ENCODE measurements at places on chromosomes 7 and 10. TPM values are rescaled to one million over a fixed set of nuclear protein-coding genes. Genes with fewer than 3 reads are reported as not detected.

DNA sequence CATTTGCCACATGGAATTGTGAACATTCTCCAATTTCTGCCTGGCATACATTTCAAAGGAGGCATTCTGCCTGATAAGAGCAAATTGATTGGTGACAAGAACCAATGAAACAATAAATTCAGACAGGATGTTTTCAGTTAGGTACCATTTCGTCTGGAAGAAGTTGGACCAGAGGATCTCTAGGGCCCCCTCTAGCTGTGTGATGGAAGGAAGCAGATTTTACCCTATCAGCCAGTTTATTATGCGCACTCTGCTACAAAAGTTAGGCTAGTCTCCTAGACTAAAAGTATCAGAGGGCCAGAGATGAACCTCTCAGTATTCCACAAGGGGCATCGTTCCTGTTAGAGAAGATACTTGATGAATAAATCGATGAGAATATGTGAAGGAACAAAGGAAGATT is 118.0 kb downstream of the BUB3 start:
- DNase-seq, result no peak

DNA sequence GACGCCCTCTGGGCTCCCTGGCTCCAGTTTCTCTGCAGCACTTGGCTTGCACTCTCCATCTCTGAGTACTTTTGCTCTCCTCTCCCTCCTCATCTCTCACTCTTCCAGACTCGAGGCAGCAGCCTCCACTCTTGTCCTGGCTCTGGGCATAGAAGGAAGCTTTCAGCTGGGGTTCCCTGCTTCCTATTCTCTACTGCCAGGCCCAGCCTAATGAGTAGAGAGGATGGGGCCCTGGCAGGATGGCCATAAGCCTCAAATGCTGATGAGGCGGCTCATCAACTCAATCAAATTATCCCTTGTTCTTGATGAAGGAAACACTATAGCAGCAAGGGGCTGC is 55.8 kb downstream of the NEURL1 start:
- DNase-seq, result no peak

- no peak for DNase-seq
Observed at GRCh38 chr10:114285961-114286441, 46.9 kb downstream of the VWA2 start.

DNA sequence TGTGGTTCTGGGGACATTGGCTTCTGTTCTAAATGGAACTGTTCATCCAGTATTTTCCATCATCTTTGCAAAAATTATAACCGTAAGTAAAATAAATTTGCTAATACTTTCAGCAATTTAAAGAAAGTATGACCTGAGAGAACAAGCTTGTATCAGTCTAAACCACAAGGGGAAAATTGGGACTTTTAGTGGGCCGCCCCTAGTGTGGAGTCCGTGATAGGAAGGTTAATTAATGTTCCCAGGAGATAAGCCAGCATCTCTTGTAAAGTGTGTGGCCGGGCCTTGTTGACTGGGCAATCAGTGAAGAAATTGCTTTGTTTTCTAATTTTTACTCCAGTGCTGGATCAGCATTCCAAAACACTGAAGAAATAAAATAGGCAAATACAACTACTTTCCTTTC is 83.0 kb downstream of the ABCB5 start:
- no peak for DNase-seq

DNA sequence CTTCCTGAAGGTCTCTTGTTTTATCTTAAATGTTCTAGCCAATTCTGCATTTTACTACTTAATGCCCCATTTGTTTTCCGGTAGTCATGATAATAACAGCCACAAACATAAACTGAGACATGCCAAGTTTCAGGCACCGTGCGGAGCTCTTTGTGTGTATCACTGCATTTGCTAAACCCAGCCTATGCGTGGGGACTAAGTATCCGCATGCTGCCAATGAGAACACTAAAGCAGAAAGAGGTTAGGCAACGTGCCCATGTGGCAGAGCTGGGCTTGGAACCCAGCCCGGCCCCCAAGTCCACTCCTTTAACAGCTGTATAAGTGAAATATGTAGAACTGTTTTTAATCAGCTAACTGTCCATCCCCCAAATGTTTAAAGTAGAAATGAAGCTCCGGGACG is 54.1 kb downstream of the SLIT1 start:
- no peak for DNase-seq

DNA sequence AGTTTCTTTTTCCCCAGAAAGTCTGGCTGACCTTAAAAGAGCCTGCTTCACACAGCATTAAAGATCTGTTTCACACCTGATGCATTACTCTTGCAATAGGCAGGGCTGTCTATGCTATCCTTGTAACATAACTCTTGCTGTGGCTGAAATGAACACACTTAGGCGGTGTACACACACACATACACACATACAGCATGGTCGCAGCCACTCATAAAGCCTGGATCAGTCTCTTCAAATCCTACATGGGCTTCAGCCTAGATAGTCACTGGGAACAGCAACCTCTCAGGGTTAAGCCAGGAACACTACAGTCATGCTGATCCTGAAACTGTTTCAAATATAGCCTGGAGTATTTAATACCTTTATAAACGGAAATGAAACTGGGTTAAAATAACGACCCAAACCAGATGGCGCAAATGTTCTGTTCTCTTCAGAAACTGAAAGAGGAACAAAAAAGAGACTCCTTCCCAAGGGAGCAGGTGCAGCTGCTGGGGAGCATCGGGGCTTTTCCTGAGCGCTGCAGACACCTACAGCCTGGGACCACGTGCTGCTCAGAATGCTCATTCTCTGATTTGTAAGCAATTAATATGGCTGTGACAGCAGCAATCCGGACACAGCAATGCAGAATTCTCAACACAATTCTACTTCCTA is 61.0 kb upstream of the SFMBT2 start:
- DNase-seq, result peak; percentile 19

DNA sequence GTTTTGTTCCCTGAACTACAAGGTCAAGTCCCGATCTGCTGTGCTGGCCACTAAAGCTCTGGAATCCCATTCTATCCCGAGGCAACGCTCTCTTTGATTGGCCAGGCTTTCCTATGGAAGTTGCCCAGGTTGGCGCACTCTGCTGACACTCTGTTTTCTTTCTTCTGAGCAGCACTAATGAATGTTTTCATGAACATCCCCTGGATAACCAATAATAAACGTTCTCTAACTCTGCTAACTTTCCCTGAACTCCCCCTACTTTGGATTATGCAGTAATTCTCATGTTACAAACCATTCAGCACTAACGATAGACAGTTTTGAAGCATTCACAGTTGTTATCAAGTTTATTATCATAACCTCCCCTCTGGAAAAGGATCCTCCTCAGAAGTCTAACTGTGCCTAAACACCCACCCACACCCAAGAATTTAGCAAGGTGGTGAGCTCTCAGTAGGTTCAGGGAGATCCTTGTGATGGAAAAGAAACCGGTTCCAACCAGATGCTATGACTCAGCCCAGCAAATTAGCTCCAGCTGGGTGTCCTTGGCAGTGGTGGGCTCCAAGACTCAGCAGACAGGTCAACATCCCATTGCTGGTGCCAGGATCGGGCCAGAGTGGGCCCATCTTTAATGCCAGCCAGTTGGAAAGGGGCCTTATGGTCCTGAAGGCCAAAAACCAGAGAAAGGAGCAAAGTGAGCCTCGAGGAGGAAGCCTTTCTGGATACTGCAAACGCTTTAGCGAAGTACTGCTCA is 68.4 kb downstream of the CREB3L2 start:
- no peak for DNase-seq

DNA sequence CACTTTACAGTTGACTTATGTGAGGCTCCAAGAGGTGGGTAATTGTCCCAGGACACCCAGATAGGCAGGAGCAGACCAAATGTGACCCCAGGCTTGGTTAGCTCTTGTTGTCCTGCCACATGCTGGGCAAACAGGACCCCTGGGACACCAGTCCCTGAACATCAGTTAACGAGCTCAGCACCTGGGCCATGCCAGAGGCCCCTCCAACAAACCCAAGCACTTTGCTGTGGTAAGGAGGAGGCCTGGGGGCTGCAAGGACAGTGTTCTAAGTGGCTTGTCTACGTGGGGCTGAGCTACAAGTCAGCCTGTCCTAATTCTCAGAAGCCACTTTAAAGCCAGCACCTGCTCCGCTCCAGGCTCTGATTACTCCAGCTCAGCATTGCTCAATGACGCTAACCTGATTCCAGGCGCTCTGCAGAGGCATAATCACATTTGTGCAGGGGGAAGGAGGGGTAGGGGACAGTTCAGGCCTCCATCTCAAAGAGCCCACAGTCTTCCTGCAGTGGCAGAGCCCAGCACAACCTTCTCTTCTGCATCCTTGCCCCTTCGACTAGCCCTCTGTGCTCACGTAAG is 57.2 kb downstream of the DDC start:
- no peak for DNase-seq

Gene RHOBTB1
- polyA plus RNA-seq, result not detected

Gene HMX2
- polyA plus RNA-seq, result 0.14 TPM

Gene ITGA8
- not detected for polyA plus RNA-seq

Gene PALD1
- polyA plus RNA-seq, result 0.10 TPM

Gene NOS3
- polyA plus RNA-seq, result 4.6 TPM

Gene ABCC2
- 0.95 TPM for polyA plus RNA-seq

Measured in naive thymus-derived CD4-positive, alpha-beta T cell (primary cell).